ENCODE measurements at places on chromosomes 16 and 17.
A peak's percentile ranks its signal among the peaks of the same experiment; 100 is the strongest.

- DNase-seq, result no peak
Observed at GRCh38 chr17:9824094-9824493, 1.6 kb upstream of the GLP2R start.

DNA sequence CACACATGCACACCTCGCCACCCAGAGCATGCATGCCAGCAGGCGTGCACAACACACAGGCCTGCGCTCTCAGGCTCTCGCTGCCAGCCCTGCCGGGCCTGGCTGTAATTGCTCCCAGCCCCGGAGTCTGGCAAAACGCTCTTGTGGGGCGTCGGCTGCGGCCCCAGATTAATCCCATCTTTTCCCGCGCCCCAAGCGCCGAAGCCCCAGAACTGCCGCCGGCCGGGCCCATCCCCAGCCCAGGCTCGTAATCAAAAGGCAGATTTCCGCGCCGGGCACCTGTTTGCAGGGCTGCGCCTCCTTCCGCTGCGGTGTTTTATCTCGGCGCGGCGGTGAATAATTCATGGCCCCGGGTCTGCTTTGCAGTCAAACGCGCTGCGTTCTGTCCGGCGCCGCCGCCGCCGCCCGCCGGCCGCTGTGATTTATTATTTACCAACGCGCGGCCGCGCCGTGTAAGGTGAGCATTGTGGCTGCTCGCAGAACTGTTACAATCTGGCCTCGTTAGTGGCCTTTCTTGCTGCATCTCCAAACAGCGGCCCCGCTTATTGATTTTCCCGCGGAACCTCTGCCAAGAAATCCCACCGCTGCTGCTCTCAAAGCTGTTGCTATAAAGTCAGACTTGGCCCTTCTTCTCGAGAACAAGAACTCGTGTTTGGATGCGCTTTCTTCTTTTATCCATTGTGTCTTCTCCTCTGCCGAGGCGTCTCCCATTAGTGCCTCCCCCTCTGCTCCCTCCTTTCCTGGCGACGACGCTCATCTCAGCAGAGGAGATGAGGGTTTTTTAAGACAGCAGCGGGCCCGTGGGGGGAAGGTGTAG, 126.1 kb downstream of the IRX5 start:
- peak; percentile 40 for DNase-seq

DNA sequence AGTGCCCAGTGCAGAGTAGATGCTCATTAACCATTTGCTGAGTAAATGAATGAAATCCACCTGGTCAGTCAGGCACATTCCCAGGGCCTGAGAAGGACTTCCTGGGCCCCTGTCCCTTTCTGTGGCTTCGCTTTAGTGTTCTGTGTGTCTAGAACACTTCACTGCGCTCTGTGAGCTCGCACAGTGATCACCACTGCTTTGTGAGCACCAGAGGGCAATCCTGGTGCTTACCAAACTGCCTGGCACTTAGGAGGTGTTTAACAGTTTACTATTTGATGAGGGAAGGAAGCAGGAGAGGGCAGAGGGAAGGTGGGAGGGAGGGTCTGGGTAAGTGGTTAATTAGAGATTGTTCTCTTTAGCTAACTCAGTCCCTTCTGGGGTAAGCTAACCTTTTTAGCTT, 26.2 kb downstream of the SALL1 start:
- no peak for DNase-seq

DNA sequence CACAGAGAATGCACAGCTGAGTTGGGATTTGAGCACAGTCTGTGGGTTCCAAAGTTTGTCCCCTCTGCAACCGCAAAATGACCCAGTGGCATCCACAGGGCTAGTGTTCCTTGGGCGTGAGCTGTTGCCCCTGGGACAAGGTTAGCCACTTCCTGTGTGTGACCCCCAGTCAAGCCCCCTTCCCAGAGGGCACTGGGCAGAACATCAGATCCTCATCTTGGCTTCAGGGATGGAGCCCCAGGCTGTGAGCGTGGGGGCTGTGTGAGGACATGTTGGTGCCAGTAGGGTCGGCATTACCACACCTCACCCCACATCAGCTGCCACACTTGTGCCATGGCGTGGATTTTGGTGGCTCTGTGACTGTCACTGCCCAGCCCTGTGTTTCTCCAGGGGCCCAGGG, 55.3 kb downstream of the USP22 start:
- no peak for DNase-seq

DNA sequence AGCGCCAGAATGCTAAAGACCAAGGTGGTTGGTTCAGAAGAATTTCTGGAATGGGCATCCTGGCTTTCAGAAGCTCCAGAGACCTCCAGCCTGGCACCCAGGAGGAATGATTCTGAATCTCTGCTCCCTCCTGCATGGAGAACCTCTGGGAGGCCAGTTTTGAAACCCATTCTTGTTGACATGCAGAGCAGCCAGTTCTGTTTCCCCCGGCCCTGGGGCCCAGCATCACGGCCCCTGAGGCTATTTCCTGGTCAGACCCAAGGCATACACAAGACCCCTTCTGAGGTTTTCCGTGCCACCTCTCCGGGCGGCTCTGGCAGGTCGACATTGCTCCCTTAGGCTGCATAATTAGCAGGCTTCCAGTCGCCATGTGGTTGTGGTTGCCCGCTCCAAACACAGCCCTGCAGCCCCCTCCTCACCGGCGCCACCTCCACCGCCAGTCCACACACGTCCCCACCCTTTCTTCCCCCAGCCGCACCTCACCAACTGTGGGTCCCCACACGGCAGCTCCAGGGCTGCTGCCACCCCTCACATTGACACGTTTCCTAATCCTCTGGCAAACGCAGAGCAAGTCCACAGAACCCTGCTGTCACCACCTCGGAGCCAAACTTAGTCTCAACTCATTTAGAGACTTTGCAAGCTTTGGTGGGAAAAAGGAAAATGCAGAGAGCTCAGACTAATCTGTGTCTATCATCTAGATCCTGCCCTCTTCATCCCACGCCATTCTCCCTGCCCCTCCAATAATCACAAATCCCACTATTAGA, 367.1 kb downstream of the SOX9 start:
- no peak for DNase-seq

DNA sequence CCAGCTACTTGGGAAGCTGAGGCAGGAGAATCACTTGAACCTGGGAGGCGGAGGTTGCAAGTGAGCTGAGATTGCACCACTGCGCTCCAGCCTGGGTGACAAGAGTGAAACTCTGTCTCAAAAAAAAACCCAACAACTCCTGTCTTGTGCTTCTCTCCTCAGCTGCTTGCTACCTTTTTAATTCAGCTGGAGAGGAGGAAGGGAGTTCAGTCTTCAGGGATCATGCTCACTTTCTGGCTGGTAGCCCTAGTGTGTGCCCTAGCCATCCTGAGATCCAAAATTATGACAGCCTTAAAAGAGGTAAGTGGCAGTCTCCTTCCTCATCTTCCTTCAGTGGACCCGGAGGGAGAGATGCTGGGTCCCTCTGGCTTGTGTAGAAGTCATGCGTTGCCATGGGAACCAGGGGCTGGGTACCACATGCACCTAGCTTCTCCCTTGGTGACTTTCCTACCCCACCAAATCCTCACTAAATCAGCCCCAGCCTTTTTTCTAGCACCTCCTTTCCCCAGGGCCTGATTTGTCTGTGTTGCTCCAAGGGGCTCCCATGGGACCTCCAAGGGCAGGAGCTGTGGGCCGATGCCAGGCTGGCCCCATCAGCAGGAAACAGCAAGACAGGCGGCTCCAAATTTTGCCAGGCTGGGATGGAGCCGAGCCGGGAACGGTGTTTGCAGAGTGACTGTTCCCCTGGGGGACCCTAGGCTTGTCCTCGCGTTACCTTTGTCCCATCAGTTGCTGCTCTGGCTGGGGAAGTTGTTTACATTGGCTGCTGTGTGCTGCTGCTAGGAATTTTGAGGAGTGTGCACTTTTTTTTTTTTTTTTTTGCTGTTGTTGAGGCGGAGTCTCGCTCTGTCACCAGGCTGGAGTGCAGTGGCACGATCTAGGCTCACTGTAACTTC, 65.2 kb downstream of the ABCC1 start:
- peak; percentile 20 for DNase-seq

- no peak for DNase-seq
Observed at GRCh38 chr17:50517011-50517410, 8.8 kb downstream of the MYCBPAP start.

- DNase-seq, result no peak
Observed at GRCh38 chr16:84131117-84131516, 13.9 kb downstream of the HSDL1 start.

GRCh38 chr17:56121191-56122051, 31.9 kb upstream of the ANKFN1 start:
- DNase-seq, result no peak

GRCh38 chr16:9183682-9184353, 92.4 kb downstream of the HAPSTR1 start:
- no peak for DNase-seq

GRCh38 chr16:75271441-75272096, 20.1 kb upstream of the BCAR1 start:
- no peak for DNase-seq

- DNase-seq, result no peak
Observed at GRCh38 chr17:48021934-48022333, 15.7 kb downstream of the COPZ2 start.

DNA sequence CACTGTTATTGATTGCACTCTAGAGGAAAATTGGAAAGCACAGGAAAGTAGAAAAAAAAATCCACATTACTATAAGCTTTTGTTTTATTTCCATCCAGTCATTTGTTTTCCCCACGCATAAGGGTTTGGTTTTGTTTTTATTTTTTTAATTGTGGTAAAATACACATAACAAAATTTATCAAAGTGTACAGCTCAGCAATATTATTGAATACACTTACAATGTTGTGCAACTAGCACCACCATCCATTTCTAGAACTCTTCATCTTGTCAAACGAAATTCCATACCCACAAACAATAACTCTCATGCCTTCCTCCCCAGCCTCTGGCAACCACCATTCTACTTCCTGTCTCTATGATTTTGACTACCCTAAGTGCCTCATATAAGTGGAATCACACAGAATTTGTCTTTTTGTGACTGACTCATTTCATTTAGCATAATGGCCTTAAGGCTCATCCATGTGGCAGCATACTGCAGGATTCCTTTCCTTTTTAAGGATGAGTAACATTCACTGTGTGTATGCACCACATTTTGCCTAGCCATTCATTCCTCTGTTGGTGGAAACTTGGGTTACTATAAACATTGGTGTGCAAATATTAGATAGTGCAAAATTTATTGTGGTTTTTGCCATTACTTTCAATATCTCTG, 11.1 kb downstream of the SPPL2C start:
- no peak for DNase-seq

GRCh38 chr16:81190667-81191066, 47.8 kb upstream of the BCO1 start:
- DNase-seq, result no peak

DNA sequence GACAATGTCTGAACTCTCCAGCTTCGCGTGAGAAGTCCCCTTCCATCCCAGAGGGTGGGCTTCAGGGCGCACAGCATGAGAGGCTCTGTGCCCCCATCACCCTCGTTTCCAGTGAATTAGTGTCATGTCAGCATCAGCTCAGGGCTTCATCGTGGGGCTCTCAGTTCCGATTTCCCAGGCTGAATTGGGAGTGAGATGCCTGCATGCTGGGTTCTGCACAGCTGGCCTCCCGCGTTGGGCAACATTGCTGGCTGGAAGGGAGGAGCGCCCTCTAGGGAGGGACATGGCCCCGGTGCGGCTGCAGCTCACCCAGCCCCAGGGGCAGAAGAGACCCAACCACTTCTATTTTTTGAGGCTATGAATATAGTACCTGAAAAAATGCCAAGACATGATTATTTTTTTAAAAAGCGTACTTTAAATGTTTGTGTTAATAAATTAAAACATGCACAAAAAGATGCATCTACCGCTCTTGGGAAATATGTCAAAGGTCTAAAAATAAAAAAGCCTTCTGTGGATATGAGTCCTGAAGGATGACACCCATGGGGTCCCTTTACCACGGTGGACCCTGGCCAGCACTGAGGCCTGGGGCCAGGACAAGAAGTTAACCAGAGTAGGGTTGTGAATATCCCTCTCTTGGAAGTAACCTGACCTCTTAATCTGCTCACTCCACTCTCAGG, 10.5 kb upstream of the ITGAD start:
- no peak for DNase-seq

GRCh38 chr17:32497431-32498205, 10.8 kb downstream of the CDK5R1 start:
- no peak for DNase-seq

DNA sequence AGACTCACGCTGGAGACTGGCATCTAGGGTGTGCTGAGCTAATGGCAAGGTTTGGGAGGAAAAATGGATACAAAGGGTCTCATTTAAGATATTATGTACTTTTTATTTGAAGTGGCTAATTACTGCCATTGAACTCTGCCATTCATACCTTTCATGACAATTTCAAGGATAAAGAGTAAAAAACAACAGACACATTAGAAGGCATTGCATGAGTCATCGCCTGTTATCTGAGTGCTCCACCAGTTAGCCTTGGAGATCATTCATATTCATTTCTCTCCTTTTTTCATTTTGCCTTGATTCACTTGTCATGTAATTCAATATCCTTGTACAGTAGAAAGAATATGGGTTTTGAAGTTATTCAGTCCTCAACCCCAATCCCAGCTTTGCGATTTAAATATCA, 109.5 kb downstream of the CDH8 start:
- DNase-seq, result no peak

- DNase-seq, result no peak
Observed at GRCh38 chr16:35148748-35149147, 1689.3 kb downstream of the TP53TG3F start.

DNA sequence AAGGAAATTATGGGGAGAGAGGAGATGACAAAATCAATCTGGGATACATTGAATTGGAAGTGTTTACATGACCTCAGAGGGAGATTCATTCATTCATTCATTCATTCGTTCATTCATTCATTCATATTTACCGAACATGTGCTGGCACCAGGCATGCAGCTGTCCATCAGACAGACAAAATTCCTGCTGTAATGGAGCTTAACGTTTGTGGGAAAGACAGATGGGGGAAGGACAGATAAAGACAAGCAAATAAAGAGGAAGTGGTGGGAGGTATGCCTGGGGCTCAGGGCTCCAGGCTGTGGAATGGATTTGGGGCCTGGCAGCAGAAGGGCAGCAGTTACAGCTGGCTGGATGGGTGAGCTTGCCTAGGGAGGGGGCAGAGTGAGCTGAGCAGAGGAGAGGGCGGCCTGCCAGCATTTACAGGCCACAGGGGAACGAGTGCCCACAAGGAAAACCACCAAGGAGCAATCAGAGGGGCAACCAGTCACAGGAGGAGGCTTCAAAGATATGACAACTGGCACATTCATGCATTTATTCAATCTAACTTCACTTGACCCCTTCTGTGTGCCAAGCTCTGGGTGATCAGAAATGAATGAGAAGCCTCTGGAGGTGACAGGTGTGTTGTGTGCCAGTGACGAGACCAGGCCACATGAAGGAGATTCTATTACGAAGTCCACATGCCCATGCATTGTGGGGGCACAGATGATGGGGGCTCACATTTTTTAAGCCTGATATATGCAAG, 48.5 kb downstream of the ARHGAP27 start:
- no peak for DNase-seq

Data from NCI-H1092 (cell line).